Activated T-helper 2 cell treated with anti-CD3 and anti-CD28 coated beads, Interferon-gamma antibody, Interleukin-2, Interleukin-4, amounts not matched to agents 10 μg/mL and 5 μg/mL and 100 μg/mL, durations not matched to agents 14 hours and 24 hours and 36 hours (primary cell): ENCODE measurements at places on chromosomes 4 and X. TPM values are rescaled to one million over a fixed set of nuclear protein-coding genes. Genes with fewer than 3 reads are reported as not detected.

GRCh38 chr4:66565801-66566200 is 895.5 kb upstream of the EPHA5 start:
- no peak for DNase-seq

Gene WNK3
- total RNA-seq = 0.05 TPM in 2 replicates

Gene ETDC
- not detected in 2 replicates for total RNA-seq

Gene NLGN3
- total RNA-seq = 0.78 and 0.94 TPM in 2 replicates

GRCh38 chrX:13028871-13029636 is 15.4 kb downstream of the FAM9C start:
- no peak for DNase-seq

DNA sequence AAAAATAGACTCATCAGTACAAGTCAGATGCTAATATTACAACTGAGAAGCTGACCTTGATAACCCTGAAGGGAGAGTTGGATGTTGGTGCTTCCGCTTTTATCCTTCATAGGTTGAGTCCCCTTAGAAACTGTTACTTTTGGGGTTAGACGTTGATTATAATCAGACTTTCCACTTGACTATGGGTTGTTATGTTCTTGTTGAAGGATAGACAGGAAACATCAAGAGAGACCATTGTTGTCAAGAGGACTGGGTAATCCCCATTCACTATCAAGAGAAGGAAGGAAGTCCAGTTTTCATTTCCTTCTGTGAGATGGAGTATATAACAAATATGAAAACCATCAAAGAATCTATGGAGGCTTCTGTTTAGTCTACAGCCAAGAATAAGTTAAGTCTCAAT is 229.9 kb upstream of the AFF2 start:
- no peak for DNase-seq

GRCh38 chr4:126592088-126592487 is 1040.7 kb upstream of the INTU start:
- no peak for DNase-seq

DNA sequence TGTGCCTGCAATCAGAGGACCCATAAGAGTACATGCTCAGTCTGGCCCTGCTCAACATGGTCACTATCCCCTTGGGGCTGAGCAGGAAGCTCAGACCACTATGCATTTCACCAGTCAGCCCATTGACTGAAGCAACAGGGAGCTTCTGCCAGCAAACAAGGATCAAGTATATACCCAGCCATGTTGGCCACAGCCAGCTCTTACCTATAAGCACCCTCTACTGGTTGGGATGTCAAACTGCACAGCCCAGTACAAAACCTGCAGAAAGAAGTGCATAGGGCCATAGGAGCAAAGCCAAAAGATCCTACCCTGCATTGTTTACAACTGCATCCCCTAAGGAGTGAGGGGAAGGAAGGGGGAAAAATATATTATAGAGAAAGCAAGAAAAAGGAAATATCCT is 214.4 kb upstream of the CPEB2 start:
- no peak for DNase-seq

Gene STATH
- not detected in 2 replicates for total RNA-seq

Gene CD38
- total RNA-seq = 75.3 and 87.1 TPM in 2 replicates

- no peak for DNase-seq
These were observed 8.0 kb downstream of the SFRP2 start for GRCh38 chr4:153780876-153781275.

DNA sequence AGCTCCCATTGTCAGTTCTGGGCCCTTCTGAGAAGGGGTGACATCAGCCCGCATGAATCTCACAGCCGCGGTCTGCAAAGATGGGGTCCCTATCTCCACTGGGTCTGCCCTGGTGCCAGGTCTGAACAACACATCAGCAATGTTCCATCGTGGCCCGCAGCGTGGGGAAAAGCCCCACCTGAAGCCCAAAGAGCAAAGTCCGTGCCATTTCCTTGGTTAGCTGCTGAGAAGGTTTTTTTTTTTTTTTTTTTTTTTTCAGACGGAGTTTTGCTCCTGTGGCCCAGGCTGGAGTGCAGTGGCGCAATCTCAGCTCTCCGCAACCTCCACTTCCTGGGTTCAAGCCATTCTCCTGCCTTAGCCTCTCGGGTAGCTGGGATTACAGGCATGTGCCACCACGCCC is 79.4 kb downstream of the DCTD start:
- DNase-seq = no peak

- DNase-seq = no peak
These were observed 563.9 kb downstream of the GRXCR1 start for GRCh38 chr4:43456383-43456782.

- DNase-seq = no peak
These were observed 131.4 kb upstream of the ATP6AP2 start for GRCh38 chrX:40449396-40449795.

DNA sequence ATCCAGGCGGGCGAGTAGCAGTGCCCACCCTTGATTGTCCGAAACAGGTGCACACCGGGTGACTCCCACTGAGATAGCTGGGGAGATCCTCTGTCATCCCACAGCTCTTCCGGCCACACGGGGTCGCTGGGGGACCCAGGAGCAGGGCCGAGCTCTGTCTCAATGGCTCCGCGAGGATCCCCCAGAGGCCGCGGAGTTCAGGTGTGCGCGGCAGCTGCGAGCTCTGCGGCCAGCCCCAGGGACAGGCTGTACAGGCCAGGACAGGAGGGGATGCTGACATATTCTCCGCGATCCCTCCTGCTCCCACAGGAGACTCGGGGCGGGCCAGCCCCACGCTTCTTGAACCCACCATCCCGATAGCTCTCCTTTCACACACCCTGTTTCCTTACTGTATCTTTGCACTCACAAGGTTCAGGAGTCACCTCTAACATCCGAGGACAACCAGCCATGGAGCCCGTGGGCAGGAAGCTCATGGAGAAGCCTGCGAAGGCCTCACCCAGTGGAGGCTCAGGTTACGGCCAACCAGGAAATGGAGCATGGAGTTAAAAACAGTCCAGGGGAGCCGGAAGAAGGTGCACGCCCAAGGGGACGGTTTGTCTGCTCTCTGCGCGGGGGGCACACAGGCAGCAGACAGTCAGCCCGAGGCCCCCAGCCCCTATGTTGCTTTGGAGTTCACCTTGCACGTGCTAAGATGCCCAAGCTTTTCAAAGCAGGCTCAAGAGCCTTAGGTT is 77.9 kb upstream of the AMELX start:
- no peak for DNase-seq

DNA sequence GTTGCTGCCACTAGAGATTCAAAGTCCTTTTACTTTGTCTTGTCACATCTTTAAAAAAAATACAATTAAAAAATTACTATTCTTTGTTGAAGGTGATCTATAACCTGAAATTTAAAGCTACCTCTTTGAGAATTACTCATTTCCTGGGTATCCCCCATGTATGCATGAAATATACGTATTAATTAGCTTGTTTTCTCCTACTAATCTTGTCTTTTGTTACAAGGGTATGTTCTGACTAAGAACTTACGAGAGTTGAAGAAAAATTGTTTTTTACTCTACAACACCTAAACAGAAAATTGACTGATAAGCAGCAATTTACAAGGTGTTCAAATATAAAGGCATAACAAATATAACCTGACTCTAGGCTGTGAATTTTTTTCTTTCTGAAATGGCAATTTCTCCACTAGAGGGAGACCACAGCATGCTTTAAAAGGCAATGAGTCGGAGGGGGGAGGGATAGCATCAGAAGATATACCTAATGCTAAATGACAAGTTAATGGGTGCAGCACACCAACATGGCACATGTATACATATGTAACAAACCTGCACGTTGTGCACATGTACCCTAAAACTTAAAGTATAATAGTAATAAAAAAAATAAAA is 249.6 kb downstream of the OPHN1 start:
- DNase-seq = no peak
